ENCODE measurements at places on chromosomes 2 and 18. TPM values are rescaled to one million over a fixed set of nuclear protein-coding genes. Genes with fewer than 3 reads are reported as not detected.

Gene PTH2R
- not detected for total RNA-seq

Gene NGEF
- total RNA-seq, result not detected

Gene CNTNAP5
- not detected for total RNA-seq

Gene MYO5B
- total RNA-seq, result 4.4 TPM

Gene KIAA2012
- not detected for total RNA-seq

Gene BCL2L11
- total RNA-seq, result 2.5 TPM

Gene TUBB8B
- not detected for total RNA-seq

Gene GKN2
- total RNA-seq, result not detected

Gene ZNF385B
- total RNA-seq, result not detected

Gene UGT1A3
- not detected for total RNA-seq

Gene ATP8B1
- total RNA-seq, result 0.16 TPM

Gene NYAP2
- not detected for total RNA-seq

Gene HDAC4
- total RNA-seq, result 17.7 TPM
